ENCODE measurements at places on chromosomes 4 and X.

GRCh38 chrX:153612413-153612812 lies 13.5 kb upstream of the CCNQ start:
- DNase-seq, result no peak

DNA sequence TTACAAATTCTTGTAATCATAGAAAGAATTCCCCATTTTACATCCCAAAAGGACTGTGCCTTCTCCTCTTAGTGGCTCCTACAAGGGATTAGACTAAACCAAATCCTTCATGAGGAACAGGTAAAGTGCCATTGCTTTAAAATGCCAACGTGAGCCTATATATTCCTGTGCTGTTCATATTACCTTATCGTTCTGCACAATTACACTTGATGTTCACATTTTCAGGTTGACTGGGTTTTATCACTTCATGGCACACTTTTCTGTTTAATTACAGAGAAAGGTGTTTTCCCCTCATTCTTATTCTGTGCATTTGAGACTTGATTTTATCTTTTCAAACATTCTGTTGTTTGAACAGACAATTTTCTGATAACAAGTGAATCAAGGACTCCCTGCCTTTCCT lies 645.6 kb upstream of the FTHL17 start:
- DNase-seq, result no peak

DNA sequence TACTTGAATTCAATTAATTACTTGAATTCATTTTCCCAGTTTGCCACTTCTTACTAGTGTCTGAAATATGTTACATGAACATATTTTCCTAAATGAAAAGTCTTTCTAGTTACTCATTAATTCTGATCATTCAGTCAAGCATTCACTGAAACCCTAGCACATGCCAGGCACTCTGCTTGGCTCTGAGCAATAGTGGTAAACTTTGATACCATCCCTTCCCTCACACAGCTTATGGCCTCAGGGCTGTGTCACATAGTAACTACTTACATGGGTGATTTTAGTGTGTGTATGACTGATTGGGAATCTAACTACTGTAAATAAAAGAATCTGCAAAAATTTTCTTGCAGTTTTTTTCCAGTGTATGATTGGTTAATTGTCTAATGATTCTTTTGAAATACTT lies 32.7 kb downstream of the METAP1 start:
- DNase-seq, result no peak

GRCh38 chr4:123569541-123569940 lies 172.9 kb downstream of the SPRY1 start:
- DNase-seq, result no peak

GRCh38 chrX:150502979-150503897 lies 65.2 kb upstream of the MTM1 start:
- DNase-seq, result no peak

GRCh38 chrX:13064599-13065143 lies 20.3 kb upstream of the FAM9C start:
- DNase-seq, result no peak

GRCh38 chrX:153945956-153946943 lies 1.8 kb upstream of the RENBP start:
- no peak for DNase-seq

GRCh38 chr4:158599150-158599549 lies 72.5 kb downstream of the C4orf46 start:
- no peak for DNase-seq

DNA sequence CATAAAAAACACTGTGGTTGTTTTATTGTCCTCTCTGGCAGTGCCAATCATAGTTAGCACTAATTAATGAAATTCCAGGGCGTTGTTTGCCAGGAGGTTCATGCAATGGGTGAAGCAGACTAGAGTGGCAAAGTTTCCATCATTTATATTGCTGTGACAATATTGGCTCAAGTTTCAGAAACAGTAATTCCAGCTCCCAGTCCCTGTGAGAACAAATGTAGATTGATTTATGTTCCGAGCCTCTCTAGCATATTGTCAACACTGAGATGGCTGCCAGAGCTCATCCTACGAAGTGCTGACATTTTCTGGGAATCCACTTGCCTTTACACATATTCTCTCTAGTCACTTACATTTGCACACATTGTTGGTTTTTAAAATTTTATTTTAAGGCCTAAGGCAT lies 440.0 kb upstream of the IGFBP7 start:
- DNase-seq, result no peak

- no peak for DNase-seq
Observed at GRCh38 chr4:128859887-128860677, 50.6 kb downstream of the JADE1 start.

All from stimulated activated CD8-positive, alpha-beta memory T cell treated with anti-CD3 and anti-CD28 coated beads, Interleukin-4, amount 100 ng/mL, for 1 hour (primary cell).